ENCODE measurements at places on chromosomes 2 and 18. TPM values are rescaled to one million over a fixed set of nuclear protein-coding genes. Genes with fewer than 3 reads are reported as not detected.

DNA sequence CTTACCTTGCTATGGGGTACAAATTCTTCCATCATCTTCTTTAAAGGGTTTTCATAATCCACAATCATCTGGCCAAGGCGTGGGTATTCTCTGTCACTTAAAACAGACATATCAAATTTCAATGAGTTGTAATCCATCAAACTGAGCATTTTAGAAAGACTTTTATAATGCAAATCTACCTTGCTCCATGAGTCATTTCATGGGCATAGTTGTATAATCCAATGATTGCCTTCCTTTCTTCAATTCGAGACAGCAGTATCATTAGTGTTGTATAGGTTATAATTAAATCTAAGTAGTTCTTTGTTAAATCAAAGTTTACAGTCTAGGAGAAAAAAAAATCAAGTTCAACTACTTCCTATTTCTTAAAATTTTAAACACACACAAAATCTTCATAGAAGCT, 36.3 kb downstream of the NCKAP1 start:
- no peaks in the 10 kb centered on the region for H3K27me3 ChIP-seq
- H3K27ac ChIP-seq = no peak overlapping the region
- no peak for DNase-seq
- H3K36me3 ChIP-seq = peaks cover 14% of the 10 kb centered on the region

- no peaks in the 10 kb centered on the region for H3K36me3 ChIP-seq
- H3K27ac ChIP-seq = peak overlapping the region; percentile 96
- no peak overlapping the region for H3K4me3 ChIP-seq
- no peaks in the 10 kb centered on the region for H3K27me3 ChIP-seq
- H3K4me1 ChIP-seq = peaks cover 77% of the 10 kb centered on the region
- DNase-seq = peak; percentile 90
These were observed 71.7 kb downstream of the IL1R2 start for GRCh38 chr2:102063487-102063911.

GRCh38 chr2:131543385-131543891, 15.8 kb downstream of the CCDC74A start:
- H3K4me1 ChIP-seq = no peaks in the 10 kb centered on the region
- no peak overlapping the region for H3K27ac ChIP-seq
- no peaks in the 10 kb centered on the region for H3K36me3 ChIP-seq
- no peak for DNase-seq

GRCh38 chr2:56449002-56449431, 265.2 kb downstream of the CCDC85A start:
- no peak for DNase-seq
- no peak overlapping the region for H3K27ac ChIP-seq
- H3K27me3 ChIP-seq = no peaks in the 10 kb centered on the region
- H3K4me3 ChIP-seq = no peak overlapping the region

GYPC gene
- total RNA-seq = 53.8 TPM

GRCh38 chr2:106106622-106107508, 87.2 kb downstream of the UXS1 start:
- H3K4me3 ChIP-seq = no peak overlapping the region
- no peaks in the 10 kb centered on the region for H3K4me1 ChIP-seq
- no peak overlapping the region for H3K27ac ChIP-seq
- no peak for DNase-seq
- no peaks in the 10 kb centered on the region for H3K36me3 ChIP-seq
- no peaks in the 10 kb centered on the region for H3K27me3 ChIP-seq

IL1R1 gene
- total RNA-seq = 86.2 TPM

ADRA2B gene
- total RNA-seq = 0.47 TPM

CDH19 gene
- 72.3 TPM for total RNA-seq

DNA sequence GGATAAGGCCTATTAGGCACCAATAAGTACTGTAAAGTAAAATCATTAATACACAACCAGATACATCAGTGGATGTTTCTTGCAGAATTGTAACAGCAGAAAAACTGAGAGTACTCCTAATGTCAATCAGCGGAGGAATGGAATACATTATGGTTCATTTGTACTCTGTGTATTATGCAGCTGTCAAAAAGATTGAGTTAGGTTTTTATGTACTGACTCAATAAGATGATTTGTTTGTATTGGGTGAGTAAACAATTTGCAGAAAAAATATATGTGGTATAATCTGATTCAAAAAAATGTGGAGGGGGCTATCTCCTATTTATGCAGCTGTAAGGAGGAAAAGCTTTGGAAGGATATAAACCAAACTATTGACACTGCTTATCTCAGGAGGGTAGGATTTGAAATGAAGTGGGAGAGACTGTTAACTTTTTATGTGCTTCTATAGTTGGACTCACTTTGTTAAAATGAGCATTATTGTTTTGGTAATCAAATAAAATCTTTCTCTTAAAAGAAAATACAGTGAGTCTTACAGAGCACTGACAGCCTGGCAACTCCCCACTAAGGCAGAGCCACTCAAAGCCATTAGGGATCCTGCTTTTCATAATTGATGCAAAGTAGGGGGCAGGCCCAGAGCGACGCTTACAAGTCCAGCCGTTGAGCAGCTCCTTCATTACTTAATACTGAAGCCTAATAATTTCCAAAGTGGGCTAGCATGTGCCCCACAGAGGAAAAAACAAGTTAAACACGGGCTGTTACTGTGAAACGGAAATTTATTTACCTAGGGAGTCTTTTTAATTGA, 168.8 kb downstream of the PHLPP1 start:
- no peaks in the 10 kb centered on the region for H3K36me3 ChIP-seq
- no peaks in the 10 kb centered on the region for H3K4me1 ChIP-seq
- H3K4me3 ChIP-seq = no peak overlapping the region
- no peak for DNase-seq

CEBPZOS gene
- 37.9 TPM for total RNA-seq

DNA sequence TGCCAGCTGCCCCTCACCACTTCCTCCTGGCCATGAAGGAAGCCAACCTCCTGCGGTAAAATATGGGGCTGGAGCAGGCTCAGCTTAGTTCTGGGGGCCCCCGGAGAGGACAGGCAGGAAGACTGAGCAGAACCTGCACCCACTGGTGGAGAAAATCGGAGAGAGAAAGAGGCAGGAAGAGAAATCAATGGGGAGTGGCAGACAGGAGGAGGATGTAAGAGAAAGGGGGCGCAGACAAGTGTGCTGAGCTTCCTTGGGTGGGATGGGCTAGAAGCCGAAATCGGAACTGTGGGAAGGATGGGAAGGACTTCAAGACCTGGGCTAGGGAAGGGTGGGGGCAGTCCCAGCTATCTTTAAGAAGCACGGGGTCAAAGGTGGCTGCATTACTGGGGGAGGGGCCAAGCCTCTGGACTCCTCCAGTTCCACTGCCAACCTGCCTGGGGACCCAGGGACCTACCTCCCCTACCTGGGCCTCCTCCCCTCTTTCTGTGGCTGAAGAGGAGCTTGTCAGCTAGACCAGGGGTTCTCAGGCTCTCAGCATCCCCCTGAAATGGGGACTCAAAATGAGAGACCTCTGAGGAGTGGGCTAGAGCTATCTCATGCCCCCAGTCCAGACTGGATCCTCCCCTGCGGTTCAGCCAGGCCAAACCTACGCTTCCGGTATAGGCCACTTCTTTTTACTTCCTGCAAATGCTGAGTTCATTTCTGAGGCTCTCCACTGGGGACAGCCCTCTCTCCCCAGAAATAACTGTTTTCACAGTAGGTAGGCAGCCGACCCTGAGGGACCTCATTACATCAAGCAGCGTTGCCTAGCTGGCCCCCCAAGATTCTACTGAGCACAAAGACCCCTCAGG, 33.6 kb upstream of the B3GNT7 start:
- no peaks in the 10 kb centered on the region for H3K27me3 ChIP-seq
- no peaks in the 10 kb centered on the region for H3K36me3 ChIP-seq

DNA sequence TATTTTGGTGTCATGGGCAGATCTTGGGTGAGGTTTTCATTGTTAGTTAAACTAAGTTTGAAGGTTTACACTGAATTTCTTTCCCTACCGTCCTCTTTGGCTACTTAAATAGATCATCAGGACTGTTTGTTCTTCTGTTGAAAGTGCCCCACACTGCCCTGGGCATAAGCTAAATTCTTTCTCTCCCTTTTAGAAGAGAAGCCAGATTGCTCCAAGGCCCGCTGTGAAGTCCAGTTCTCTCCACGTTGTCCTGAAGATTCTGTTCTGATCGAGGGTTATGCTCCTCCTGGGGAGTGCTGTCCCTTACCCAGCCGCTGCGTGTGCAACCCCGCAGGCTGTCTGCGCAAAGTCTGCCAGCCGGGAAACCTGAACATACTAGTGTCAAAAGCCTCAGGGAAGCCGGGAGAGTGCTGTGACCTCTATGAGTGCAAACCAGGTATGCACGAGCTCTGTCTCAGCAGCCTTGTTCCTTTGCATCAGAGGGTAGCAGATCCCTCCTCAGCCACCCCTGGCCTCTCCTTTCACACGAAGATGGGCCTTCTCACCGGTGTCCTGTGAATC, 85.6 kb downstream of the CRIM1 start:
- DNase-seq = no peak
- no peak overlapping the region for H3K27ac ChIP-seq
- peaks cover 24% of the 10 kb centered on the region for H3K36me3 ChIP-seq
- no peak overlapping the region for H3K4me3 ChIP-seq
- H3K4me1 ChIP-seq = no peaks in the 10 kb centered on the region

CRYGC gene
- total RNA-seq = not detected

GRCh38 chr2:196915507-196916189, 10.9 kb downstream of the PGAP1 start:
- H3K4me3 ChIP-seq = no peak overlapping the region
- no peak for DNase-seq
- H3K36me3 ChIP-seq = peaks cover 28% of the 10 kb centered on the region
- no peaks in the 10 kb centered on the region for H3K4me1 ChIP-seq
- H3K27ac ChIP-seq = no peak overlapping the region

DNA sequence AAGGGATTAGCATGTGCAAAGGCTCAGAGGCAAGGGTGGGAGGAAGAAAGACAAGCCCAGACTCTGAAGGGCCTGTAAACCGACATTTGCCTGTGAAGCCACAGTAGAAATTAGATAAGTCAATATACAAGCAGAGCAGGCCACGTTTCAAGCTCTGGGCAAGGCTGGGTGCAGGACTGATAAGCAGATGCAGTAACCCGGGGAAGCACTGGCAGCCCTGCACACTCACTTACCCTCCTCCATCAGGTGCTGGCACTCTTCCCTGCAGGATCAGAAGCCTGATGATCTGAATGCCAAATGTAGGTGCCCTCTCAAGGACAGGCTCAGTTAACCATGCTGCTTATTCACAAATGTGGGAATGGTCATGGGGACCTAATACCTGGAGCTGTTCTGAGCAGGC, 46.3 kb upstream of the RAB12 start:
- no peak overlapping the region for H3K4me3 ChIP-seq
- no peaks in the 10 kb centered on the region for H3K27me3 ChIP-seq

- no peak for DNase-seq
- H3K27ac ChIP-seq = no peak overlapping the region
- H3K4me1 ChIP-seq = no peaks in the 10 kb centered on the region
- H3K4me3 ChIP-seq = no peak overlapping the region
- H3K27me3 ChIP-seq = no peaks in the 10 kb centered on the region
These were observed 28.6 kb upstream of the DAPL1 start for GRCh38 chr2:158766524-158766923.

GRCh38 chr2:102187496-102188150, 800 bp downstream of the IL1RL2 start:
- H3K36me3 ChIP-seq = no peaks in the 10 kb centered on the region
- peak; percentile 72 for DNase-seq
- H3K4me1 ChIP-seq = peaks cover 9% of the 10 kb centered on the region
- peak overlapping the region; percentile 37 for H3K4me3 ChIP-seq
- no peaks in the 10 kb centered on the region for H3K27me3 ChIP-seq
- H3K27ac ChIP-seq = peak overlapping the region; percentile 44

ABCG8 gene
- not detected for total RNA-seq

DNA sequence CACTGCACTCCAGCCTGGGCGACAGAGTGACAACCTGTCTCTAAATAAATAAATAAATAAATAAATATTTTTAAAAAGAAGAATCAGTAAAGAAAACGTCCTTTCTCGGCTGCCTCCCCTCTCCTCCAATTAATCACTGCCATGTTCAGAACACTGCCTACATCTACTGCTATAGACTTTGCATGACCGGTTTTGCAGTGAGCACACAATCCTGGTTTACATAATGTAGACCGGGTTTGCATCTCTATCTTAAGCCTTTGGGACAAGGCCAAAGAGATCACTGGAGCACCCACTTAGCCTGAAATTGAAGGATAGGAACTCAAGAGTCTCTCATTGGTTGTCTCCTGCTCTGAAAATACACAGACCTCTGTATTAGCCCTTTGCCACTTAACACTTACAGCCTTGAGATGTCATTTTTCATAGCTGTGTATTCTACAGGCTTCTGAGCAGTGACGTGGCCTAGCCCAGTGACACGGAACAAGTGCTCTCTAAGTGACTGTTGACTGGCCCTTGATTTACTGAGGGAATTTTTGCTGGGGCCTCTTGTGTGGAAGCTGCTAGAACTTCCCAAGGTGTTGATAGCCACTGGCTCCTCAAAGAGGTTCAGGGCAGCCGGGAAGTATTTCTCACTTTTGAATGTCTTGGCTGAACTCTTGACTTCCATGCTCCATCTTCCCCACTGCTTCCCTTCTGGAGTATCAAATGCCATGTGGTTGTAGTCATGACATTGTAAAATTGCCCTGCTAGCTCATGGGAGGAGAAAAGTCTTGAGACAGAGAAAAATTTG, 45.3 kb upstream of the CCBE1 start:
- H3K27ac ChIP-seq = no peak overlapping the region
- no peak overlapping the region for H3K4me3 ChIP-seq
- H3K27me3 ChIP-seq = no peaks in the 10 kb centered on the region
- DNase-seq = no peak

DNA sequence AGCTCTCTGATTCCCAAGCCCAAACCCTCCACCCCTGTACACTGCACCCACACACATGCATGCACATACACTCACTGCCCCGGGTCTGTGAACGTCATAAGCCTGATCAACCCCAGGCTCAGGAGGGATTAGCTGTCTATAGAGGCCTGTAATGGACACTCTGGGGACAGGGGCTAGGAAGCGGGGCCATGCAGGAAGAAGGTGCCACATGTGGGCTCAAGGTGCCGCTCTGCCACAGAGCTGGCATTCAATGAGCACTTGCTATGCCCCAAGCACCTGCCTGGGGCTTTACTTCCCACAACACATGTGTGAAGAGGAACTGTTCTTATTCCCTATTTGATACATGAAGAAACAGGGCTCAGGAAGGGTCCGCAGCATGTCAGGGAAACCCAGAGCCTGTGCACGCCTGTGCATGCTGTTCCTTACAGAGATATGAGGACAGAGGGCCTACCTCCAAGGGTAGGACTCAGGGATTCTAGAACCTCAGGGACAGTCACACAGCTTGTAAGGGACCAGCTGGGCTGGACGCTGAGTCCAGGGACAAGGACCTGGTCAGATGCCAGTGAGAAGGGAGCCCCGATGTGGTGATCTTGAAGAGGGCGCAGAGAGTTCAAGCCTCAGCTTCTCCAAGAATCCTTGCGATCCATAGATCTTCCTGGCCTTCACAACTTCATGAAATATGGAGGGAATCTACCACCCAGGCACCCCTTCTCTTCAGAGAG, 5.0 kb downstream of the BIN1 start:
- H3K36me3 ChIP-seq = no peaks in the 10 kb centered on the region
- DNase-seq = no peak
- H3K4me1 ChIP-seq = no peaks in the 10 kb centered on the region
- no peaks in the 10 kb centered on the region for H3K27me3 ChIP-seq
- no peak overlapping the region for H3K27ac ChIP-seq

RFTN2 gene
- total RNA-seq = 11.6 TPM

DPP10 gene
- total RNA-seq = not detected

GRCh38 chr2:38146907-38147307, 71.0 kb upstream of the CYP1B1 start:
- peaks cover 14% of the 10 kb centered on the region for H3K4me1 ChIP-seq
- peak overlapping the region; percentile 80 for H3K27ac ChIP-seq
- H3K27me3 ChIP-seq = no peaks in the 10 kb centered on the region
- H3K36me3 ChIP-seq = no peaks in the 10 kb centered on the region
- DNase-seq = no peak

- no peaks in the 10 kb centered on the region for H3K36me3 ChIP-seq
- no peaks in the 10 kb centered on the region for H3K4me1 ChIP-seq
- H3K27ac ChIP-seq = no peak overlapping the region
- no peak overlapping the region for H3K4me3 ChIP-seq
- H3K27me3 ChIP-seq = no peaks in the 10 kb centered on the region
These were observed 62.3 kb downstream of the SOWAHC start for GRCh38 chr2:109676346-109676902.

All from right atrium auricular region (tissue), 2 donors.